CD8-positive, alpha-beta T cell (primary cell): ENCODE measurements at places on chromosomes 3 and 15. TPM values are rescaled to one million over a fixed set of nuclear protein-coding genes. Genes with fewer than 3 reads are reported as not detected.

PROK2 gene
- total RNA-seq: 0.43 TPM

C3orf20 gene
- 0.22 TPM for total RNA-seq

PAQR5 gene
- total RNA-seq: not detected

ALPK3 gene
- 0.14 TPM for total RNA-seq

FBXO40 gene
- not detected for total RNA-seq

ANKUB1 gene
- total RNA-seq: not detected

UBAP1L gene
- total RNA-seq: 5.9 TPM

GABRR3 gene
- not detected for total RNA-seq

CLDN11 gene
- not detected for total RNA-seq

ECE2 gene
- not detected for total RNA-seq

CFAP92 gene
- 0.60 TPM for total RNA-seq

CD80 gene
- 0.58 TPM for total RNA-seq

SAXO2 gene
- 2.6 TPM for total RNA-seq

SLC28A1 gene
- not detected for total RNA-seq

ZIC1 gene
- not detected for total RNA-seq

CACNA1D gene
- total RNA-seq: not detected

ZPLD1 gene
- total RNA-seq: not detected

ZMAT3 gene
- total RNA-seq: 9.4 TPM

NMNAT3 gene
- total RNA-seq: 0.81 TPM

SI gene
- total RNA-seq: not detected

ANP32A gene
- 47.6 TPM for total RNA-seq

SNTN gene
- not detected for total RNA-seq

ACTC1 gene
- not detected for total RNA-seq

MST1R gene
- 0.22 TPM for total RNA-seq

GAP43 gene
- total RNA-seq: not detected

DNAH12 gene
- total RNA-seq: 0.08 TPM

PML gene
- 29.6 TPM for total RNA-seq

FETUB gene
- total RNA-seq: not detected

GOLGA6L4 gene
- total RNA-seq: 4.0 TPM

SLC28A2 gene
- total RNA-seq: not detected

IL17RC gene
- 0.83 TPM for total RNA-seq

SEMA3F gene
- total RNA-seq: 0.14 TPM

PCSK6 gene
- 0.84 TPM for total RNA-seq

MCTP2 gene
- 16.5 TPM for total RNA-seq
